ENCODE measurements at places on chromosomes 3 and 15.

DNA sequence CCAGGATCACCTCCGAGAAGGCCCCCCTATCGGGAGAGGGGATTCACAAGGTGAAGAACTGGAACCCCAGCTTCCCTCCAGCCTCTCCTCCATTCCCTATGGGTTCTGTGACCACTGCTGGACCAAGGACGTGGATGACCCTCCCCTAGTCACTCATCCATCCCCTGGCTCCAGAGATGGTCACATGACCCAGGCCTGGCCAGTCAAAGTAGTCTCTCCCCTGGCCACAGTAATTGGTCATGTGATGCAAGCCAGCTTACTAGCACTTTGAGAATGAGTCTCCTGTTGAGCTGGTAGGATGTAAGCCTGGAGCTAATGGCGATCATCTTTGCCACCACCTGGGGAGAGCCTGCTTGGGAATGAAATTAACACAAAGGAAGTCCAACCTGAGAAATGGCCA is 3.9 kb downstream of the CAMK1 start:
- no peak for DNase-seq

DNA sequence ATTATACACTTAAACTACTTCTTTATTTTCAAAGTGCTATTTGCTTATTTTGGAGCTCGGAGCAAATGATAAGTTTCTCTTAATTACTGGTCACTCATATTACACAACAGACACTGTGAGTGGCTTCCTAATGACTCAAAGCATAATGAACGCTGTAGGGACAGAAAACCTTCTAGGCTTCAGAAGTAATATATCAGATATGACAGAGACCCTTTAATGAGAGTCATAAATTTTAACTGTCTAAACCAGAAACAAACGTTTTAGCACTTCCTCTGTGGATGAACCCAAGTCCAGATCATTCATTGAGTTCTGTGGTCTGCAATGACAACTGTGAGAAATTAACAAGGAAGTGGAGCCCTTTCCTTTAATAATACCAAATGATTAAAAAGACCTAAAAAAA is 66.6 kb downstream of the ARPP21 start:
- no peak for DNase-seq

DNA sequence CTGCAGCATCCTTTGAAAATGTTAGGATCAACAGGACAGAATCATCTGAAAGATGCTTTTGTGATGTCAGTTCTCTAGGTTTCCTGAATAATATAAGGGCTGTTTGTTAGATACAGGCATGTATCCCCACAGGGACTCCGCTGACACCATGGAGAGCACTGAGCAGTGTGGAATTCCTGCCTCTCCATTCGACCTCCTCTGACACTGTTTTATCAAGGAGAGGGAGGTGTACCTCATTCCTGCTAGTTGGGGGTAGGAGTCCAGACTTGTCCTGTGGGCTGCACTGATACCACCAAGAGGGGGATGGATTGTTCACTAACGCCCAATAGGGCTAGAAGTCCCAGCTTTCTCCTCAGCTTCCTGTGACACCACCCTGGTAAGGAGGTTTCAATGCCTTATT is 46.6 kb downstream of the LARS2 start:
- DNase-seq = no peak

- DNase-seq = no peak
Measured at GRCh38 chr15:68349151-68349550, 71.6 kb downstream of the FEM1B start.

DNA sequence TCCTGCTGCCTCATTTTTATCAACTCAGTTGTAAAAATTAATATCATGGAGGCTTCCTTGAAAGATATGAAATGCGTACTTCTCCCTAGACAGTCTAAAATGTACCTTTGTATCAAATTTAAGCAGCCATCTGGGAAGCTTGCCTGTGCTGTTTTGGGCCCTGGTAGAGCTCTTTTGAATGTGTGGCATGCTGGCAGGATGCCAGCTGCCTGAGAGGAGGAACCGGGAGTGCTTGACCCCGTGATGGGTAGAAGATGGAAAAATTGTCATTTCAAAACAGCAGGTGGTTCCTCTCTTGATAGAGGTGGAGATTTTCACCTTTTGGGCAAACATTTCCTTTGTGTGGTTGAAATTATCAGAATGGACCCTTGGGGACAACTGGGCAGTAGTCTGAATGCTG is 245.3 kb downstream of the RPLP1 start:
- DNase-seq = no peak

DNA sequence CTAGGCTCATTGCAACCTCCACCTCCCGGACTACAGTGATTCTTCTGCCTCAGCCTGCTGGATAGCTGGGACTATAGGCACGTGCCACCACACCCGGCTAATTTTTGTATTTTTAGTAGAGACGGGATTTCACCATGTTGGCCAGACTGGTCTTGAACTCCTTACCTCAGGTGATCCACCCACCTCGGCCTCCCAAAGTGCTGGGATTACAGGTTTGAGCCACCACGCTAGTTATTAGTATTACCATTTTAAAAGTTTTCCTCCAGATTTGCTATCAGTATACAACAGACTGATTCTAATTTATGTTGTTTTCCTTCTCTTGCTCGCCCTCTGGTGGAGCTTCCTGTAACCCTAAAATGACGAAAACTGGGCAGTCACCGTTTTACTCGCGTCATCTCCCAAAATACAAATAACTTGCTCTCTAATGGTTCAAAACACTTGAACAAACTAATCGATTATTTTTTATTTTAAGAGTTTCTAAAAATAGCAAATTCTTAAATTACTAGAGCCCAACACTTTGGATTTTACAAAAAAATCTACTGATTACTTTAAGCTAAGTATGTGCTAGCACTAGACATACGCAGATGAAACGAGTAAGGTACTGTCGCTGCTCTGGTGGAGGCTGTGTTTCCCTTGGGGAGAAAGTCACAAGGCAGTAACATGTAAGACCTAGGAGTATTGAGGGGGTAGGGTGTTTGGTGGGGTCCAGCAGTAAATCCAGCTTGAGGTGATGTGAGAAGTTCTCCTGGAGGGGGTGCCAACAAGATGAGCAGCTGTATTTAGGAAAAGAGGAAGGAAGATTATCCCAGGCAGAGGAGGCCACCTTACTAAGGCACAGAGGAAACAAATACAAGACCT is 203.3 kb downstream of the MBNL1 start:
- peak; percentile 74 for DNase-seq

DNA sequence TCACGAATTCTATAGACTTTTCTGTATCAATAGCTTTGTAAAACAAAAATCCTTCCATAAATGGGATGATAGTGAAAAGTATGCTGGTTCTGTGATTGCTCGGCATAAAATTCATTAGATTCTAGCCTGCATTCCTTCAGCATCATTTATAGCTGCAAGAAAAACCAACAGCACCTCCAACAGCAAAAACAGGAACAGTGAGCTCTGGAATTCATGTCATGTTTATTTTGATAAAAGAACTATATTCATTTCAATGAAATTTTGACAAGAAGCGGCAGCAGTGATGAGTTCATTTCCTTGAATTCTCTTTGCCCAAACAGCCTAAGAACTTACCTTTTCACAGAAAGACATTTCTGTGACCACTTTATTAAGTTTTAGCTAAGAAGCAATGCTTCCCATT is 515.2 kb upstream of the CCDC54 start:
- DNase-seq = no peak

DNA sequence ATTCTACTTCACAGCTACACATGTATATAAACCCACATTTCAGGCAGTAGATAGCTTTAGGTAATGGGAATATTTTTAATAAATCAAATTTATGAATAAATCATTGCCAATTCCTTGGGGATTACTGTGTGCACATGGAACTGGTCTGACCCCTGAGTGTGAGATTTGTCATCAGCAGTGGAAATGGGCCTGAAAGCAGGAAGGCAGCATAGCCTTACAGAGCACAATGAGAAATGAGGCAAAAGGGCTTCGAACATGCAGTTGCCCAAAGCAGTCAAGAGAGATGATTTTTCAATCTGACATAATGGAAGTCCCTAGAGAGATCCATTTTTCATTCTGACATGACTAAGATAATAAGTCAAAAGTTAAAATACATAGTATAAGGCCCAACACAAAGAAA is 599.2 kb downstream of the TUSC7 start:
- no peak for DNase-seq

DNA sequence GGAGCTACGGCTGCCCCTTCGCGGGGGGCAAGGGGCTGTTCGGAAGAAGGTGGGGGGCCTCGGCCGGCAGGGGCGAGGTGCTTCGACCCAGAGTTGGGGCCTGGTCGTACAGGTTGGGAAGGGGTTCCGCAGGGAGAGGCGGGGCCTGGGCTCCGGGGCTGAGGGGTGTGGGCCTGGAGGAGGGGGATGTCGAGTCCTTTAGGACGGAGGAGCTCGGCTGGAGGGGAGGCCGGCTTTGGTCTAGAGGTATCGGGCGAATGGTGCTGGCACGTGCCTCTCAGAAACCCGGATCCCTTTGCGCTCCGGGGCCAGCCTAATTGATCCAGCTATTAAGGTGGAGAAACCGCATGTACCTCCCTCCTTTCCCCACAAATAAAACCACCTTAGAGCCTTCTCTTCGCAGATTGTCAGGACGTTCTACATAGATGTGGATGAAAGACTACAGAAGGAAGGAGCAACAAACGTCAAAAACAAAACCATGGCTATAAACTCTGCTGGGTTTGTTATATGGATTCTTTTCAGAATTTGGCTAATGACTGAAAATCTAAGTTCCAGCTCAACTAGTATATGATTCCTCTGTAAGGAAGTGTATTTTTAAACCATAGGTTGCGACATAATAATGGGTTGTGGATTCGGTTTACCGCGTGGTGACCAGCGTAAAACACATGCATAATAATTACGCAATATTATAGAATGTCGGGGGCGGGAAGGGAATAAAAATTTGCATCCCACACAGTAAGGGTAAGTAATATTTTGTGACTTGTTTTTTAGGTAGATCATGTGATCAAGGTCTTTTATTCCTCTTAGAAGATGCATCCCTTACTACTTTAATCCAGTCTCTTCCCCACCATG is 644 bp upstream of the NGLY1 start:
- DNase-seq = peak; percentile 13

GRCh38 chr3:163438760-163439159 is 1639.5 kb downstream of the SI start:
- no peak for DNase-seq

GRCh38 chr15:65583701-65584100 is 27.2 kb downstream of the INTS14 start:
- DNase-seq = peak; percentile 67

DNA sequence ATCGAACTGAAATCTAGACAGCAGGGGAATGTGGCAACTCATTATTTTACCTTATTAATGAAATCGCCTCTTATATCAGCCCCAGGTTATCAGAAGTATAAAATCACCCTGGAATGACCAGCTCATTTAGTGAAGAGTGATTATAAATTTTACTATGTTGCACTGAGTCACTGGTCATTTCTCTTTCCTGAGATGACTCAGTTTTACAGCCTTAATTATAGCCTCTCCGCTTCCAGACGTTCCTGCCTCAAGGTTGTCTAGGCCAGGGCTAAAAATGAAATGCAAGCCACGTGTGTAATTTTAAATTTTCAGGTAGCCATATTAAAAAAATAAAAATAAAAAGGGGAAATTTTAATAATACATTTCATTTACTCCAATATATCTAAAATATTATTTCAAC is 33.3 kb downstream of the DET1 start:
- DNase-seq = no peak

- DNase-seq = no peak
Measured at GRCh38 chr3:98599647-98600411, 6.4 kb upstream of the CPOX start.

GRCh38 chr3:3448468-3448867 is 269.0 kb upstream of the CRBN start:
- no peak for DNase-seq

DNA sequence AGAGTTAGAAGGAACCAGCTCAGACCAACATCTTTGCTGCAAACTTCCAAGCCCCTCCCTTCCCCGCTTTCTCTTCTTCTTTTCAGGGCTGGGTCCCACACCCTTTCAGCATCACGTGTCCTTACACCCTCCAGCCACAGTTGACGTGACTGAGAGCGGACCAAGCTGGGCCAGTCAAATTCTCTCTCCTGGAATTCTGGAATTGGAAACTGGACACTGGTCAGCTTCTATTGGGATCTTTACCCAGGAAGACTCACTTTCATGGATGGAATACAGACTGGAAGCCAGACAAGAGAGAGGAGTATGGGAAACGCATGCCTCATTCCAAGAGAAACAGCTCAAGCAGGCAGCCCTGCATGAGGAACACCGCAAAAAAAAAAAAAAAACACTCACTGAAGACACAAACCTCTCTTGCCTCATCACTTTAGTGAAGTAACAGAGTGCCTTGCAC is 12.4 kb upstream of the TPM1 start:
- DNase-seq = no peak

GRCh38 chr15:101148166-101148880 is 103.5 kb downstream of the CHSY1 start:
- DNase-seq = no peak

- DNase-seq = peak; percentile 65
Measured at GRCh38 chr3:113736548-113737089, 9.4 kb downstream of the NAA50 start.

- DNase-seq = no peak
Measured at GRCh38 chr3:71197841-71198565, 385.5 kb downstream of the FOXP1 start.

GRCh38 chr3:171901615-171902312 is 58.6 kb downstream of the TMEM212 start:
- no peak for DNase-seq

DNA sequence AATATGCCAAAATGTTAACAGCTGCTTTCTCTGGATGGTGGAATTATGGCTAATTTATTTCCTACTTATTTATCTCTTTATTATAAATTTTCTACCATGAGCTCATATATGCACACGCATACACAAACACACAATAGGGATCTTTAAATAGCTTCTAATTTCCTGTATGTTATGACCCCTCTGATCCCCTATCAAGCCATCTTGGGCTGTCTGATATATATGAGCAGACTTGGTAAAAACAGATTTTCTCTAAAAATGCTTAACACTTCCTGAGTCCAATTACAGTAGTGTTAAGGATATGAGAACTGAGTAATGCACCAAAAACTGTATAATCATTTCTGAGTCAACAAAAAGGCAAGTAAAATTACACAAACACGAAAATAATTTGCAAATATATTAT is 52.0 kb upstream of the LMOD3 start:
- DNase-seq = no peak

DNA sequence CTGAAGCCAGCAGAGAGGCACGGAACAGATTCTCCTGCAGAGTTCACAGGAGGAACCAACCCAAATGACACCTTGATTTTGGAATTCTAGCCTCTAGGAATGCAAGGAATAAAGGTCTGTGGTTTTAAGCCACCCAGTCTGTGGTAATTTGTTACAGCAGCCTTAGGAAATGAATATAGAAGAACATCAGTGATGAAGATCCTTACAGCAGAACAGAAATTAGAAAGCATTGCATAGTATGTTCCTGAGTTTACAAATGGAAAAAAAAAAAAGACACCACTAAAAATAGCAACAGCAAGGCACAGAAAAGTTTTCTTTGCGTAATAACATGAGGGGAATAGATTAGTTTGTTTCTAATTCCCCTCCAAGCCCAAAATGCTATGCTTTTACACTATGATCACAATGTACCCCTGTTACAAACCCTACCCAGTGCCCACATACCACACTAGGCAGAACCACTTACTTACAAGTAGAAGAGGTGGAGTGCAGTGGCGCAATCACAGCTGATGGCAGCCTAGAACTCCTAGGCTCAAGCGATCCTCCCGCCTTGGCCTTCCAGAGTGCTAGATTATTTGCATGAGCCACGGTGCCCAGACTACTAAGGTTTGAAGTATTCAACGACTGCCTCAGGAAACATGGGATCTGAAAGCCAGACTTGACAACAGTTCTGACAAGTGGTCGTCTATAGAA is 84.3 kb downstream of the SHQ1 start:
- DNase-seq = no peak

Data from activated CD4-positive, alpha-beta T cell treated with anti-CD3 and anti-CD28 coated beads, Interleukin-10, Interleukin-2, amounts not matched to agents 100 ng/mL and 50 ng/mL, durations not matched to agents 16 hours and 8 hours (primary cell).